Stimulated activated CD4-positive, alpha-beta T cell treated with anti-CD3 and anti-CD28 coated beads, Interleukin-1b, Interleukin-23, amount 100 ng/mL, for 1 hour (primary cell): ENCODE measurements at places on chromosomes 7 and 10.

DNA sequence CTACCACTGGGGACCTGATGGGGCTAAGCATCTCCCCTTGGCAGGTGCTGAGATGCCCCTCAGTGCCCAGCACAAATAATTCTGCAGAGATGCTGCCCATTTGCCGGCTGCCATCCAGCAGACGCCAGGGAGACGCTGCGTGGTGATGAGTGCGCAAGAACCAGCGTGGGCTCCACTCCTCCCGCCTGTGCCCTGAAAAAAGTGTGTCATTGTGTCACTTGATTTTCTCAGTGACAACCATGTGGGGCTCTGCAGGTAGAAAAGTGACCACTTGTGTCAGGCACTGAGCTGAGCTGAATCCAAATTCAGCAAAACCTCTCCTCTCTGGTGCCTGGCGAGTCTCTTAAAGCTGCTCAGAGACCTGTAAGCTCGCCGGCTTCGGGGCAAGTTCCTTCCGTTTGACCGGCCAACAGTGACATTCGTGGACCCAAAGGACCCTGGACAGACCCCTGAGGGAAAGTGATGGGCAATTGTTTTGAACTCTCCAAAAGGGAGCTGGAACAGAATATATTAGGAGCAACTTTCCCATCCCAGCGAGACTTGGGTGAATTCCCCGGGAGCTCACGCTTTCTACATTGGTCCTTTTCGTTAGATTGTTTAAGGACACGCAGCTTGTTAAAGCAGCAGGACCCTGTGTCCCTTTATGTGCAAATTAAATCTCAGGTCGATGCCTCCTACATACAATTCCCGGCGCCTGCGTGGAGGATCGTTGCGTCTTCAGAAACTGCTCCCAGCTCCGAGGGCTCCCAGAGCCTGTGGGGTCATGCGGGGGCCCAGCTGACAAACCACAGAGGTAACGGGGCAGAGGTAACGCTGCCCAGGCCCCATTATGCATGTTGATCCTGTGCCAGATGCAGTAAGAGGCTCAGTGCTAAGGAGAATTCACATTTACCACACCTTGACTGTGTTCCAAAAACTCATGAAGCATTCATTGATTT, 332.7 kb downstream of the ADARB2 start:
- no peak for DNase-seq

DNA sequence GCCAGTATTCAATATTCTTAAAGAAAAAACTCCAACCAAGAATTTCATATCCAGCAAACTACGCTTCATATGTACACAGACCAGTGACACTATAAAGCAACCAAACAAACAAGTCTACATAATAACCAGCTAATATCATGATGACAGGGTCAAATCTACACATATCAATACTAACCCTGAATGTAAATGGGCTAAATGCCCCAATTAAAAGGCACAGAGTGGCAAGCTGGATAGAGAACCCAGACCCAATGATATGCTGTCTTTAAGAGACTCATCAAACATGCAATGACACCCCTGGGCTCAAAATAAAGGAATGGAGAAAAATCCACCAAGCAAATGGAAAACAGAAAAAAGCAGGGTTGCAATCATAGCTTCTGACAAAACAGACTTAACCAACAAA, 218.1 kb upstream of the NFE2L3 start:
- DNase-seq, result no peak

DNA sequence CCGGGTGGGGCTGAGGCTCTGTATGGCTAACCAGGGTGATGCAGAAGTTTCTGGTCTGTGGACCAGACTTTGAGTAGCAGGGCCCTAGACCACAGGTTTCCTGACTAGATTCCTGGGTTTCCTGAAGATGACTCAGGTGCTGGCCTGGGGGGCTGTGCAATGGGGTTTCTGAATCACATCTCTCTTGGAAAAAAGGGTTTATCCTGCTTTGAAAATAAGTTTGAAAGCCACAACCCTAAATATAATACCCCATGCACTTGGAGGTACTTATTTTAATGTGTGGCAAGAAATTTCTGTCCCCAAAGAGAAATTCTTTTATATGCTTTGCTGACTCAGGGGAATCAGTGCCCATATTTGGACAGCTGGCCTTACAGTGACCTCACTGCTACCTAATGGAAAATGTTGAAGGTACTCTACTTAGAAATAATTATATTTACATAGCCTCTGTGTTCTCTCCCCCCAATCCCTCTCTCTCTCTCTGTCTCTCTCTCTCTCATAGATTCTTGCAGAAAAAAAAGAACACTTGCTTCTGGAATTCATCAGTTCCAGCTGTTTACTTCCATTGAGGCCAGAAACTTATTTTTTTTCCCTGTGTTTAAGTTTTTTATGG, 184.4 kb upstream of the LYZL2 start:
- DNase-seq, result no peak

DNA sequence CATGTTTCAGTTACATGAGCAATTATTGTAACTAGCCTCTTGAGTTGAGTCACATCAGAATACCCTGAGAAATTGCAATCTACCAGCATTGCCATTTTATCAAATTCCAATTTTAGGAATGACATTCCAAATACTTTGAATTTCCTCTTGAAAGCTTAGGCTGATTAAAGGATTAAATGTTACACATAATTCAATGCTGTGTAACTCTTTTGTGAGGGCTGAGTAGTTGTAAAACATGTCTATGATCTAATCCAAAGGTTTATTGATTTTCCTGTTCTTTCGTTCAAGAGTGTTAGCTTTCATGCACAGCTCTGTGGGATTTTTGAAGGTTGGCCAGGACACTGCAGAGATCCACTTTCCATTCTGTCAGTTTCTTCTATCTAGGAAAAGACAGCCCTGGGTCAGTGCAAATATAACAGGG, 193.1 kb downstream of the SORCS1 start:
- no peak for DNase-seq

DNA sequence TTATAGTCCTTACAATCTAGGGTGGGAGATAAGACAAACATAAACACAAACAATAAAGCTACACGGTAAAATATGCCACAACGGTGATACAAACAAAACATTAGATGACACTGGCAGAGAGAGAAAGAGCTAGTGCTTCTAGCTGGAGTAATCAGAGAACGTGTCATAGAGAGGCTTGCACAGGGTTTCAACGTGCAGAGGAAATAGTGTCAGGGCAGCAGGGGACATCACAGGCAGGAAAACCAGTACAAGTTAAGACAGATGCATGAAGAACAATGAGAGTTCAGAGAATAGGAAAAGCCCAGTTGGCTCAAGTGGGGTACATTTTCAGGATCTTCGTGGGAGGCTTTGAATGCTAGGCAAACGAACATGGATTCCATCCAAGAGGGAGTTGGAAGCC, 91.4 kb downstream of the ZNF438 start:
- DNase-seq, result no peak

- peak; percentile 58 for DNase-seq
Observed at GRCh38 chr10:3239066-3239919, 66.7 kb upstream of the PITRM1 start.

DNA sequence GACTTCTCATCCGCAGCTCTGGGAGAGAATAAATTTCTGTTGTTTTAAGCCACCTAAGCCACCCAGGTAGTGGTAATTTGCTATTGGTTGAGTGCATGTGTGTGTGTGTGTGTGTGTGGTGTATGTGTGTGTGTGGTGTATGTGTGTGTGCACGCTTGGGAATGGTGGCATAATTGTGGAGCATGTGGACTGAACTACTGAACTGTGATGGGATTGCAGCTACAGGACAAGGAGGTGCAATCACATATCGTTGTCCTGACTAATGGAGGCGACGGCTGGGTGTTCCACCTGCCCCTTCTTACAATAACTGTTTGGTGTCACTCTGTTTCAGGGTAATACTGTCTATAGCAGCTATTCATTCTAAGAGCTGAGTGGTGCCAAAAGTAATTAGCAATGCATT, 448.7 kb upstream of the PFKP start:
- DNase-seq, result no peak

DNA sequence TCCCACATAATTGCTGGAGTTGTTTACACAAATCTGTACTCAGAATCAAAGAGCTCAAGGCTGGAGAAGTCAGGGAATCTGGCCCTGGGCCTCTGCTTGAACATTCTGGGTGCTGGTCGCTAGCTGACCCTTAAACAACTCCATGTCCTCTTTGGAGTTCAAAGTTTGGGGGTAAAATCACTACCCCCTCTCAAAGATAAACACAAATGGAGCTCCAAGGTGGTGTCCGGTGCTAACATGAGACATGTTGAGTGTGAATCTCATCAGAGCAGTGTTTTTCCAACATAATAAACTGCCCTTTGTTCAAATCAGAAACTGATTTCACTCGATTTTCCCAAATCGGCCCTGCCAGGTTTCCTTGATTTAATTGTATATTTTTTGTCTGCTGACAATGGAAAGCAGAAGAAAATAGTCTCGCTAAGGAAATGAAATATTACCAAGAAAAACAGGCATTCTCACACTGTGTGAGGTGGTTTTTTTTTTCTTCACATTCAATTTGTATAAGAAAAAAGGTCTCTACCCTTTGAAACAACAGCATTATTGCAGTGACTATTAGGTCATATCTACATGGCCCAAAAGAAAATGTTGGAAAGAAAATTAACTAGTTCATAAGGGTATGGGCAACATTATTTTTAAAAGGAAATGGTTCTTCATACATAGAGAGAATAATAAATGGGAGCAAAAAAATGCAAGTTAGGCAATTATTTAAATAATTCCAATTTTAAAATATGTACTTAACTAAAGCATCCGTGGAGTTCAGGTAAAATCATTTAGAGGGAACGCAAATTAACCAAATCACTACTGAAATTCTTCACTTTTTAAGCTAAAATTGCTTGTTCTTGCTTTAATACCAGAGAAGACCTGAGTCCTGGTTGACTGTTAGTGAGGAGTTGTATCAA, 56.1 kb upstream of the CAPZA2 start:
- DNase-seq, result no peak

DNA sequence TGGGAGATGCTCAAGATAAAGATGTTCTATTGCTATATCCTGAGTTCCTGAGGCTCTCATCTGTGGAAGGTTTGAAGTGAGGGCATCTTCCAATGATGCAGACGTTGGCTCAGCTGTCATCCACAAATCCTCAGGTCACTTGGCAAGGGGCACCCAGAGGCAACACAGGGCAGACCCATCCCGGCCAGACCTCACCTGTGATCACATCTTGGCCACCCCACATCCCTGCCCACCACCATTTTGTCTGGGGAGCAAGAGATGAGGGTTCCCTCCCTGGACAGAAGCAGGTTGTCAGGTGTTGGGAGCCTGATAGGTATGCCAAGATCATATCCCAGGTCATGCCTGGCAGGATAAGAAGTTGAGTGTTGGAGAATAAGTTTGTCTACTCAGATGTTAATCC, 918.2 kb upstream of the ZNF722 start:
- no peak for DNase-seq

GRCh38 chr10:47063858-47064257, 152.6 kb downstream of the PTPN20 start:
- DNase-seq, result no peak

GRCh38 chr7:938546-939185, 15.8 kb downstream of the ADAP1 start:
- DNase-seq, result no peak

- no peak for DNase-seq
Observed at GRCh38 chr10:1399431-1400100, 337.8 kb downstream of the ADARB2 start.

- no peak for DNase-seq
Observed at GRCh38 chr7:42053834-42054233, 183.2 kb downstream of the GLI3 start.

GRCh38 chr10:46523119-46523961, 33.1 kb downstream of the GPRIN2 start:
- no peak for DNase-seq

- DNase-seq, result no peak
Observed at GRCh38 chr7:49980465-49980864, 112.6 kb downstream of the ZPBP start.

DNA sequence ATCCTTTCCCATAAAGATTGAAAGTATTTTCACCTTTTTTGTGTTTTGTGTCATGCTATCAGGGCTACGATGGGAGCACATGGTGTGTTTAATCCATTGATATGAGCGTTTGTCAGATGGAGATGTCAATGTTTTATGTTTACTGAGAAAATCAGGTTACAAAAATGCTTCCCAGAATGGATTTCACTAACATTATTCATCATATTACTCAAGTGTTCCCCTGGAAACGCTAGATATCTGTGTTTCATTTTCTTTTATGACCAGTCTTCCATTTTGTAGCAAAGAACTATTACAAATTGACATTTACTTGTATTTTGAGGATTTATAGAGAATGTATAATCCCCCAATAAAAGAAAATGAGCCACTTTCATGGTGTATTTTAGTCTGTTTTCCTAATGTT, 293.5 kb upstream of the AKR1E2 start:
- no peak for DNase-seq
